ENCODE measurements at places on chromosomes 16 and 17.

GRCh38 chr16:82598771-82599170 is 28.0 kb upstream of the CDH13 start:
- no peak for DNase-seq

GRCh38 chr16:67053767-67054334 is 24.9 kb downstream of the CBFB start:
- DNase-seq, result no peak

DNA sequence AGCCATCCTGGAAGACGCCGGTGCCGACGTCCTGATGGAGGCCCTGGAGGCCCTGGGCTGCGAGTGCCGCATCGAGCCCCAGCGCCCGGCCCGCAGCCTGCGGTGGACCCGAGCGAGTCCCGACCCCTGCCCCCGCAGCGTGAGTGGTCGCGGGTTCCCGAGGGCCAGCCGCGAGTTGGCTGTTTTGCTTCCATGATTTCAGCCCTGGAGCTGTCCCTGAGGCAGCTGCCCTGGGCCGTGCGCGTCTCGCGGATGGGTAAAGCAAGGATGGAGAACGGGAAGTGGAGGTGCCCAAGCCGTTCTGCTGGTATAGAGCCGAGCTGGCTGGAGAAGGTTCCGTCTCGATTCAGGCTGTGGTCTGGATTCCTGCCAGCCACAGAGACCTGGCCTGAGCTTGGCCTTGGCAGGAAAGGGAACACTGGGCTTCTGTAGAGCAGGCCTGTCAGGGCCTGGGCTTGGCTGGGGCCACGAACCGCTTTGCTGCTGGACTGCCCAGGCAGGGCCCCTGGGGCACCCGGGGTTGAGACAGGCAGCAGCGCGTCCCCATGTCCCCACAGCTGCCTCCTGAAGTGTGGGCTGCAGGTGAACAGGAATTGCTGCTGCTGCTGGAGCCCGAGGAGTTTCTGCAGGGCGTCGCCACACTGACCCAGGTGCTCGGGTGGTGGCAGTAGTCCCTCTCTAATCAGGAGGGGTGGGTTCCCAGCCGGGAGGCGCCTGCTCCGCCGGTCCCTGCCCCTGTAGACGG is 941 bp upstream of the MRPS34 start:
- peak; percentile 56 for DNase-seq

DNA sequence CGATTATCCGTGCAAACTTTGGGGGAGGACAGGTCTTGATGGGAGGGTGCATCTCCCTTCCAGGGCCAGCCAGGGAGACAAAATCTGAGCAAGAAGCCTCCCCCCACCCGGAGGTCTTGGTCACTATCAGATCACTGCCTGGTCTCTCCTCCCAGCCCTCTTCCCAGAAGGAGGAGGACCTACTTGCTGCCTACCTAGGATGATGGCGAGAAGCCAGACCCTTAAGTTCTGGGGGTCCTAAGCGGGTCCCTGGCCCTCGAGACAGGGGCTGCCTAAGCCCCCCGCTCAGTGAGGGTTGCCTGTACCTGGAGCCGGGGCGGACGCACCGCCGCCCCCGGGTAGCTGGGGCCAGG is 4.6 kb downstream of the TSPOAP1 start:
- no peak for DNase-seq

DNA sequence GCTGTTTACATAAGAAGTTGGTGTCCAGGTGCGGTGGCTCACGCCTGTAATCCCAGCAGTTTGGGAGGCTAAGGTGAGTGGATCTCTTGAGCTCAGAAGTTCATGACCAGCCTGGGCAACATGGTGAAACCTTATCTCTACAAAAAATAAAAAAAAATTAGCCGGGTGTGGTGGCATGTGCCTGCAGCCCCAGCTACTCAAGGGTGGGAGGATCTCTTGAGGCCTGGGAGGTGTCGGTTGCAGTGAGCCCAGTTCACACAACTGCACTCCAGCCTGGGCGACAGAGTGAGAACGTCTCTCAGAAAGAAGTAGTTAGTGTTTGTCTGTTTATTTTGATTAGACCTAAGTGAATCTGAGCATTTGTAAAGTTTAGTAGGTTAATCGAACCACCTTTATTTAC is 12.8 kb downstream of the DDX19A start:
- DNase-seq, result no peak

Measured in Ammon's horn (tissue), 1 donor.